ENCODE measurements at places on chromosomes 12 and 14.

GRCh38 chr12:114668151-114668885 is 15.7 kb downstream of the TBX3 start:
- no peak for DNase-seq

DNA sequence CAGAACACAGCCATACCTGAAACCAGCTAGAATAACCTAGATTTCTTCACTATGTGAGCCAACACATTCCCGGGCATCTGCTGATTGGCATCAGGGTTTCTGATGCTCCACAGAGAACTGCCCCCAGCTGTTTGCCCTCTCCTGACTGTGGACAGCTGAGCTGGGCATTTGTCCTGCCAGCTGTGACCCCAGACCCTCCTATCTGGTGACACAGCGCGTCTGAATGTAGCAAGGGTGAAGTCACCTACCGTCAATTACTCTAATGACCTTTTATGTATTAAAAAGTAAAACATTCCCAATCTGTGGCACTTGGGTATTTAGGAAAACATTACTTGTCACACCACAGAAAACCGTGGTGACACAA is 29.7 kb upstream of the SFSWAP start:
- no peak for DNase-seq

GRCh38 chr12:52582971-52583456 is 9.4 kb upstream of the KRT74 start:
- DNase-seq = no peak

GRCh38 chr14:28756269-28756883 is 10.2 kb upstream of the FOXG1 start:
- no peak for DNase-seq

- no peak for DNase-seq
These were observed 225.5 kb downstream of the ERC1 start for GRCh38 chr12:1216560-1216959.

DNA sequence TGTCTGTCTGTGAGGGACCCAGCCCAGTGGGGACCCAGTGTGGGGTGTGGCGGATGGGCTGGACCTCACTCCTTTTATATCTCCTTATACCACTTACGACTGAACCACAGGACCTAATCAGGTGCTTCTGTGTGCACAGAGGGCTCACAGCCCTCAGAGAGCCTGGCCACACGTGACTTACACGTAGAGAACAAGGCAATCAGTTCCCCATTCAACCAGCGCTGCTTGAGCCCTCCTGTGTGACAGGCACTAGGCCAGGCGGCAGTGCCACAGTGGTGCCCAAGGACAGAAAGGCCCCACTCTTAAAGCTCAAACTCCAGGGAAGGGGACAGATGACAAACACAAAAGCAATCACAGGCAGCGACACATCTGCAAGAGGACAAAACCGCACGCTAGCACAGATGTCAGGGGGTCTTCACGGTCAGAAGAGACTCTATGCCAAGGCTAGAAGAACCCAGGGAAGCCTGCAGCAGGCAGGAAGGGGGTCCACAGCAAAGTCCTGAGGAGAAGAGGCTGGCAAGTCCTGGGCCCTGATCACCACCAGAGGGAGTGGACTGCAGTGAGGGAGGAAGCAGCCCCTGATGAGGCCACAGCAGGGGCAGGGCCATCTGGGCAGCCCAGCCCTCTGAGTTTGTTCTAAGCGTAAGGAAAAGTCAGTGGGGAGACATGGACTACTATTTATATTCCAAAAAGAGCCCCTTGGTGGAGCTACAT is 39.3 kb downstream of the SETD3 start:
- no peak for DNase-seq

GRCh38 chr14:75260025-75260763 is 18.4 kb upstream of the FOS start:
- DNase-seq = no peak

DNA sequence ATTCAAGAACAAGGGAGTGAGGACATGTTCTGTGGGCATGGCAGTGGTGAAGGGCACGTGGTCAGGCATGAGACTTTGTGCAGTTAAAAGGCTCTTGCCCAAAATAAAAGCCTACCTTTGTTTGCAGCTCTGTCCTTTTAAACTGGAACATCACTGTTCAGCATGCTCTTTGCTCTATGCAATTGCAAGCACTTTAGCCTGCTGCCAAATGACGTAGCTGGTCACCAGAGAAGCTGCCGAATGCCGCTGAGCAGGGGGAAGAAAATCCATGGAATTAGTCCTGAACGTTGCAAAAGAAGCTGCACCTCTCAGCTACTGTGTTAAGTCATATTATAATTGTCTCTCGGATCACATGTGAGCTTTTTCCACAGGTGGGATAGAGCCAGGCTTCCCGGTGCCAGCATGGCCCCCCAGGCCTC is 176.3 kb upstream of the DIO2 start:
- DNase-seq = no peak

DNA sequence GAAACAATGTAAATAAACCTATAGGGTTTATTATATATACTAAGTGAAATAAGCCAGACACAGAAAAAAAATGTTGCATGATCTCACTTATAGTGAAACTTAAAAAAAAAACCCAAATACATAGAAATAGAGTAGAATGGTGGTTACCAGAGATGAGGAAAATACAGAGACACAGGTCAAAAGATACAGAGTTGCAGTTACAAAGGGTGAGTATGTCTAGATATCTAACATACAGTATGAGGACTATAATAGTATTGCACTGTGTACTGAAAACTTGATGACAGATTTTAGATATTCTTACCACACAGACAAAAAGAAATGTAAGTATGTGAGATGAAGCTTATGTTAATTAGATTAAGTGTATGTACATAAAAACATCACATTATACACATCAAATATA is 28.1 kb downstream of the CLEC2D start:
- DNase-seq = no peak

DNA sequence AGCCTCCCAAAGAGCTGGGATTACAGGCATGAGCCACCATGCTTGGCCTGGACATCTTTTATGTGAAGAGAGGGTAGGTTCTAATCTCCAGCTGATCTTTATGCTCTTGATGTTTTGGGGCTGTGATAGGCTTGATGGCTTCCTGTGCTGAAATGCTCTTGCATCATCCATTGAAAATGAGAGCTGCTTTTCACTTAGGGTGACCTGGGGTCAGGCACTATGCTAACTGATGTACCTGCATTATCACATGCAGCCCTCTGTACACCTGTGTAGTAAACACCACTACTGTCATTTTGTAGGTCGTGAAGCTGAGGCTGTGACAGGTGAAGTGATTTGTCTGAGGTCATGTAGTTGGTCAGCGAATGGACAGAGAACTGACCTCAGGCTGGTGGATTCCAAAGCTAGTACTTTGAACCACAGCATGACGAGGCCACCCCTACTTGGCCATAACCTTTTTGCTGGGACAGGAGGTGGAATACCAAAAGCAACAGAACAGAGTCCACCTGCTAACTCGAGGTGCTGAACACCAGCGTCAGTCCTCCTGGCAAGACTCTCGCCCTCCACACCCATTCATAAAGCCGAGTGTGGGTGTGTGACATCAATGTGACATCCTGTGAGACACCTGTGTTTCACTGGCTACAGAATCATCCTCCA is 69.1 kb downstream of the C12orf75 start:
- DNase-seq = no peak

DNA sequence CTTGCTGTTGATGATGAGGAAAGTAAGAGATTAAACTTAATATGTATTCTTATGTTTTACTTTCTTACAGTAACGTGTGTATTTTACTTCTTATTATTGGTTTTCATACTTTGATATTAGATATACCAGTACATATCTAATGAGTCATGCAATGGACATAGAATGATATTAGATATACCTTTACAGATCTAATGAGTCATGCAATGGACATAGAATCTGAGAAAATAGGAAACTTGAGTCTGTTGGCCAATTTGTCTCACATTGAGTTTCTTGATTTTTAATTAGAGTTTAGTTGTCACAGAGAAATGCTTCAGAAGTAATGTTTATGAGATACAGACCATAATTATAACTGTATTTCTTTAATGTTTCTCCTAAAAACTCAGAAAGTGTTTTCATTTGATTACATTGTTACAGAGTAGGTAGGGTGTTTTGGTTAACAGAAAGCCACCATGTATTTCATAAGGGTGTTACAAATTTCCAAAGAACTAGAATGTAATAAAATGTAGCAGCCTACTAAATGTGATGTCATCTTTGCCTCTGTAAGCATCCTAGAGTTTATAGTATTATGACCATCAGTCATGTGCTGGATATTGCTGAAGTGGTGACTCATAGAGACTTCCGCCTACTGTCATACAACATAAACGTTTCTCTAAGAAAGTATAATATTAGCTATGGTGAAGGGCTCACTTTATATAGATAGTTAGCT is 3.0 kb downstream of the GAS2L3 start:
- DNase-seq = no peak

DNA sequence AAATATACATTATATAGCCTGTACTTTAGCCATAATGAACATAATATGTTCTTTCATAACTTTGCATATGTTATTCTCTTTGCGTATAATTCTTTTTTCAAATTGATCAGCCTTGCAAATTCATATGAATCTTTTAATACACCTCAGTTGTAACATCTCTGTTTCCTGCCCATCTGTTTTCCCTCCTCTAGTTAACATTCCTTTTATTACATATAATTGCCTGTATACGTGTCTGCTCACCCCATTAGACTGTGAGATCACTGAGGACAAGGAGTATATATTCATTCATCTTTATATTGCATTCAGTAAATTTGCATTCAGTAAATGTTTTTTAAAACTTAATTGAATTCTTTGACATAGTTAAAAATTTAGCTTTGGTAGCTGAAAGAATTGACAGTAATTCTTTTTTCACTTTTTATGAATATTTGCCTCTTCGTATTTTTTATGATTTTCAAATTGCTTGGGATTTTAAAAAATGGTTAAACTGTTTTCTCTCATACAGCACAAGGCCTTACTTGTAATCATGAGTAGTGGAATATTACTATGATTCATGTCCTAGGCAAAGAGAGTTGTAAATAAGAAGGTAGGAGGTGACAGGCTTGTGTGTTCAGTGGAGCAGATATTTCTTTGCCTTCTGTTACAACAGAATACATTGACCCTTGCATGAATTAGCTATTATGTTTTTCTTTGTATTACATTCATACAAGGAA is 32.8 kb upstream of the KLHL42 start:
- no peak for DNase-seq

- no peak for DNase-seq
These were observed 28.5 kb downstream of the FAIM2 start for GRCh38 chr12:49875115-49875720.
